Stimulated activated CD4-positive, alpha-beta T cell treated with anti-CD3 and anti-CD28 coated beads, TNF-alpha, amount 100 ng/mL, for 1 hour (primary cell): ENCODE measurements at places on chromosomes 6 and 20.

DNA sequence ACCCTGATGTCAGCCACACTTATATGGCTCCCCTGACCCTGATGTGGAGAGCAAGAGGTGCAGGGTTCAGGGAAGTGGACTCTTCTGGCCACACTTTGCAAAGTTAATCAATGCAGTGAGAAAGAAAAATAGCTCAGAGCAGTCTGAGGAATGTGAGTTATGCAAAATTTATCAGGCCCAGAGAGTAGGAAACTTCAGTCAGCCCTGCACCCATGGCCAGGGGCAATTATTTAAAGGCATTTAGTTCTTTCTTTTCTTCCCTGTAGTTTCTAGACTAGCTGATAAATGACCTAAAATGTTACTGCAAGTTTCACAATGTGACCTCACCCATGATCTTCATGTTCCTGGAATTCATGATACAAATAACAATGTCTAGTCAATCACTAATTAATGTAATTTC is 143.7 kb upstream of the GGTLC1 start:
- DNase-seq: no peak

GRCh38 chr6:71482742-71483141 is 194.1 kb downstream of the OGFRL1 start:
- DNase-seq: no peak

DNA sequence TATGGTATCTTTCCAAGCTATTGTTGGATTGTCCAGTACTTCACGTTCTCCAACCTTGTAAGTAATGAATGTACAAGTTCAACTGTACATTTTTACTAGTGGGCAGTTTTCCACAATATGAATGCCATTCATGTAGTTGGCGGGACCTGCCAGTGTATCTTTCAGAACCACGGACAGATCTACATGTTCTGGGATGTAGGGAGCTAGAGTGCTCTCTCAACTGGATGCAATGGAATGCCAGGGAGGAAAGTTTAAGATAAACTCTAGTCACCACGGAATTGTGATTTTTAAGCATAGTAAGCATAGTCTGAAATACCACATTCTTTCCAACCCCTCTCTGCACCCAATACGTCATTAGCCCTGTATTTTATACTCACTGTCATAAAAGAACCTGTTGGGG is 21.5 kb upstream of the HLA-C start:
- no peak for DNase-seq

DNA sequence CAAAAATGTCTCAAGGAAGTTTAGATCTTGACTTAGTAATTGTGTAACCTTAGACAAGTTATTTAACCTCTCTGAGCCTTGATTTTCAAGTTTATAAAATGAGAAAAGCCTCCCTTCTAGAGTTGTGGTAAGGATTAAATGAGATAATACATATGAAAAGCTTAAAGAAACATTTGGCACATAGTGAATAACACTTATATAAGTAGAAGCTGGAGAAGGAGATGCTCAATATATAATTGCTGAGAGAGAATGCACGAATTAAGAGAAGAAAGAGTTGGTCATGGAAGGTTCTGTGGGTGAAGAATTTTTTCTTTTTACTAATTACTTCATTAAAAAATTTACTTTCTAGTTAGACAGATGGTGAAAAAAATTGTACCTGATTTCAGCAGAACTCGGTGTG is 5.3 kb downstream of the ACSS2 start:
- no peak for DNase-seq

GRCh38 chr20:1001911-1002681 is at the start of gene RSPO4:
Gene RSPO4 (minus strand): TSS chr20:1002311. CDS start chr20:1002164, 147 bp downstream.
- DNase-seq: no peak
